ENCODE measurements at places on chromosomes 6 and 20. TPM values are rescaled to one million over a fixed set of nuclear protein-coding genes. Genes with fewer than 3 reads are reported as not detected.

- no peak for DNase-seq
Observed at GRCh38 chr6:108193131-108193530, 27.3 kb downstream of the NR2E1 start.

- no peak for DNase-seq
Observed at GRCh38 chr6:5684320-5685053, 322.2 kb downstream of the NRN1 start.

- DNase-seq, result no peak
Observed at GRCh38 chr20:56925831-56926170, 296.7 kb downstream of the TFAP2C start.

DNA sequence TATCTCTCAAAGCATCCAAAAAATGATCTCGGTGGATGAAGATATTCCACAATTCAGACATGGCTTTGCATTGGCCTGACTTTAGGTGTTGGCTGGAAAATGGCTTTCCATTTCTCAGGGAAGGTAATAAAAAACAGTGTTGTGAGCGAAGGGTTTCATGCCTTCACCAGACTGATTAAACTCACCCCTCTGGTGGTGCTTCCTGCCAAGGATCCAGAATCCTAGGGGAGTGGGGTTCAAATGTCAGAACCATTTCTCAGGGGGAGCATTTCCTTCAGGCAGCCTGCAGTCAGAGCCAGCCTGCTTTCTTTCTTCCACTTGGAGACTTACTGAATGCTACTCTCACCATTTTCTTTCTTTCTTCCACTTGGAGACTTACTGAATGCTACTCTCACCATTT is 45.7 kb upstream of the SMIM28 start:
- no peak for DNase-seq

- no peak for DNase-seq
Observed at GRCh38 chr6:3341467-3341866, 82.7 kb downstream of the PSMG4 start.

GRCh38 chr6:11093376-11093625 is 333 bp upstream of the SMIM13 start:
- no peak for DNase-seq

- DNase-seq, result no peak
Observed at GRCh38 chr6:39225543-39225942, 3.7 kb downstream of the KCNK5 start.

DNA sequence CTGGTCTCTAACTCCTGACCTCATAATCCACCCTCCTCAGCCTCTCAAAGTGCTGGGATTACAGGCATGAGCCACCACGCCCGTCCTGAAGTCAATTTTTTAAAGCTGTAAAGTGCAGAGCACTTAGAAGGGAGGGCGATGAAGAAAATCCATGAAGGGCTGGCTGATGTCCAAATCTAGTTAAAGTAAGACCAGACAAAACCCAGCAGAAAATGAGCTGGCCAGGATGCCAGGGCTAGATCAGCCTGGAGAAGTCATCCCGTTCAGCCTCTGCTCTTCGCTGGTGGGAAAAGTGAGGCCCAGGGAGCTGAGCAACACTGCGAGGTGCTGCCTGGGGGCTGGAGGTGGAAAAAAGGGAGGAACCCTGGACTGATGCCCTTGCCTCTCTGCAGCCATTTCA is 3.1 kb downstream of the BPIFB4 start:
- DNase-seq, result no peak

- no peak for DNase-seq
Observed at GRCh38 chr6:50330347-50330746, 280.6 kb upstream of the DEFB112 start.

DNA sequence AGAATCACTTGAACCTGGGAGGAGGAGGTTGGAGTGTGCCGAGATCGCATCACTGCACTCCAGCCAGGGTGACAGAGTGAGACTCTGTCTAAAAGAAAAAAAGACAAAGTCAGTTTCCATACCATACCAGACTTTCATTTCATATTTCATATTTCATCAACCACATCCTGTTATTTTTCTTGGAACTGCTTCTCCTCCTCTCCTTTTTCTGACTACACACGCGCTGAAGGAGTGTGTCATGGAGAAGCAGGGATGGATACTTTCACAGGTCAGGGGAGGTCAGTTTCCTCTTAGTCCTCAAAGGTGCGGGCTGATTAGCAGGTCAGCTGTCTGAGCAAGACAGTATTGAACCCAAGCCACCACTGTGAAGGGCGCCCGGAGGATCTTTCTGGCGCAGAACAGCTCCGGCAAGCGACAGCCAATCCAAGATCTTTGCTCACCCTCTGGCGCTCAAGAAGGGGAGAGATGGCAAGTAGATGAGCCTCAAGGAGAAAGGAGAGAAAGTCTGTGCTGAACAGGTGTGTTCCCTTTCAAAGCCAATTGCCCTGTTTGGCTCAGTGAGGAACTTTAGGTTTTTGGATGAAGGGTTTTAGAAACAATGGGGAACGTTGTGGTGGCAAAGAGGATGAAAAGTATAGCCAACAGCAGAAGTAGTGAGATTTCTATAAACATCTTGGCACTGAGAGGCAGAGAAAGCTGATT is 18.9 kb upstream of the SYNJ2 start:
- no peak for DNase-seq

GRCh38 chr6:148203970-148204369 is 138.7 kb upstream of the SASH1 start:
- peak; percentile 11 for DNase-seq

GRCh38 chr20:60822699-60823607 is 429.1 kb upstream of the CDH4 start:
- no peak for DNase-seq

DNA sequence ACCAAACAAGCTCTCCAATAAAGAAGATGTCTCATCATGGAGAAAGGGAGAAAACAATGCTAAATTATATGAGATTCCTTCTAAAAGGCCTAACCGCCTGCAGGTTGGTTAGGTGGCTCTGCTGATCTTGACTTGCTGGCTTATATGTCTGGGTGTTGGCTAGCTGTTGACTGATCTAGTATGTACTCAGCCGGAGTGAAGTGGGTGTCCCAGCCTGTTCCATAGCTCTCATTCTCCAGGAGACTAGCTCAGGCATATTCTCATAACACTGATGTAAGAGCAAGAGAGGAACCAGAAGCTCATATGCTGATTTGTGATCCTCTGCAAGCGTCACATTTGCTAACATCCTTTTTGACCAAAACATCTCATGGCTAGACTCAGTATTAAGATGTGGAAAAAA is 473.0 kb downstream of the BMP2 start:
- DNase-seq, result no peak

DNA sequence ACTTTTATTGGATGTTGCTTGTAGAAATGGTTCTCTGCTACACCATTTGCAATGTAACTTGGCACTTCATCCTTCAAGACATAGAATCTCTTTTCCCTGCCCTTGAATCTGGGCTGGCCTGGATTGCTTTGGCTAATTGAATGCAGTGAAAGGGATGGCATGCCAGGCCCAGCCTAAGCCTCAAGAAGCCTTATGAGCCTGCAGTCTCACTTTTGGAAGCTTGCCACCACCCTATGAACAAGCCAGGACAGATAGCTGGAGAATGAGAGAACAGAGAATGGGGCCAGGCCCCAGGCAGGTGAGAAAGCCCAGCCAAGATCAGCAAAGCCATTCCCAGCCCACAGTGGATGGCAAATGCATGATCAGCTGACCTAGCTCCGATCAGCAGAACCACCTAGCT is 350.7 kb upstream of the RNF24 start:
- DNase-seq, result no peak

GRCh38 chr20:24403406-24403805 is 66.0 kb upstream of the SYNDIG1 start:
- no peak for DNase-seq

DNA sequence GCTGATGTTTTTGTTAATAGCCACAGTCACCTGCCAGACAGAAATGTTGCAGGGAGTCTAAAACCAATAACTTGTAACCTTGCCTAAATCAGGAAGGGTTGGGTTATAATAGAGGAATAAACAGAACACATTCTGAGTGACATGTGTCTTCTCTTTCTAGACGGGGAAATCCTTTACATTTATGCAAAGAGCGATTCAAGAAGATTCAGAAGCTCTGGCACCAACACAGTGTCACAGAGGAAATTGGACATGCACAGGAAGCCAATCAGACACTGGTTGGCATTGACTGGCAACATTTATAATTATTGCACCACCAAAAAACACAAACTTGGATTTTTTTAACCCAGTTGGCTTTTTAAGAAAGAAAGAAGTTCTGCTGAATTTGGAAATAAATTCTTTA is 31.5 kb downstream of the PRPH2 start:
- DNase-seq, result no peak

GRCh38 chr6:44430326-44430725 is 42.8 kb downstream of the CDC5L start:
- no peak for DNase-seq

- no peak for DNase-seq
Observed at GRCh38 chr6:135226537-135226936, 45.4 kb downstream of the MYB start.

DNA sequence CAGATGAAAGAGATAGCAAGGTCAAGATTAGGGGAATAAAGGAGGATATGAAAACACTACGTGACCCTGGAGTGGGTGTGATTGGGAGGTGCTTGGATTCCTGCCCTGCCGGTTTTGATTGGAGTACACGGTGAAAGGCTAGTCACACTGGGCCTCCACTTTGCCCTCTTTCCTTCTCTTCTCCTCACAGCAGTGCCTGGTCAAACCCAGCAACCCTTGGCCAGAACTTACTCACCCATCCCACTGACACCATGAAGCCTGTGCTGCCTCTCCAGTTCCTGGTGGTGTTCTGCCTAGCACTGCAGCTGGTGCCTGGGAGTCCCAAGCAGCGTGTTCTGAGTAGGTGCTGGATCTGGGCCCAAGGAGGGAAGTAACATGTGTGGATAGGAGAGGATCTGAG is at the start of gene WFDC13:
Gene WFDC13, plus strand, starts transcription at position 166 of the 400 bp plus-strand sequence. Its CDS starts 86 bp downstream, at position 252.
- no peak for DNase-seq

DNA sequence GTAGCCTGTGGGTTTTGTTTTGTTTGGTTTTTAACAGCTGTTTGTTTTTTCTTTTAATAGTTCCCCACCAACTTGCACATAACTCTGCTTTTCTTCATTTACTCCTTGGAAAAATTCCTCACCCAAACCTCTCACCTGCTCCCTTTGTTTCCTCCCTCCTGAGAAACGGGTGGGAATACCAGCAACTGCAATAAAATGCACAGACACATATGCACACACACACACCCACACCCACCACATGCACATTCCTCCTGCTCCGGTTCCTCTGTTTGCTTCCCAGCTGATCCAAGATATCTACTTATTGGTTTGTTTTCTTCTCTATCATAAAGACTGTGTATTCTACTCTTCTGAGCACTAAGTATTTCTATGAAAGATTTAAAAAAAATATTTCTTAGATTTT is 161.1 kb upstream of the EPHA7 start:
- DNase-seq, result no peak

- DNase-seq, result peak; percentile 60
Observed at GRCh38 chr20:561437-562231, 18.0 kb upstream of the CSNK2A1 start.

- no peak for DNase-seq
Observed at GRCh38 chr6:8865451-8865850, 430.1 kb upstream of the SLC35B3 start.

DNA sequence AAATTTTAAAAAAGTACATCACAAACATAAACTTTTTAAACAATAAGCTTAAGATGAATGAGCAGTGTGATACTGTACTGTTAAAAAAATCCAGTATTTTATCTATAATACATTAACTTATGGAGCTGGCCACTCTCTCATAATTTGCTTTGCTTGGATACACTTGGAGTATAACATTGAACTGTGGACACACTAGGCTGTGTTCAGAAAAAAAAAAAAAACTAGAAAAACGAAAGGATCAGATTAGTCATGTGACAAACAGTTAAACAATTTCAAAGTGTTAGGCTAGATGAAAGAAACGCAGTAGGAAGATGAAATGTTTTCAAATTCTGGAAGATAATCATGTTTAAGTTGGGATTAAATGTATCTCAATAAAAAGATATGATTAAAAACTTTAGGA is 220.0 kb downstream of the GRIK2 start:
- DNase-seq, result no peak

DNA sequence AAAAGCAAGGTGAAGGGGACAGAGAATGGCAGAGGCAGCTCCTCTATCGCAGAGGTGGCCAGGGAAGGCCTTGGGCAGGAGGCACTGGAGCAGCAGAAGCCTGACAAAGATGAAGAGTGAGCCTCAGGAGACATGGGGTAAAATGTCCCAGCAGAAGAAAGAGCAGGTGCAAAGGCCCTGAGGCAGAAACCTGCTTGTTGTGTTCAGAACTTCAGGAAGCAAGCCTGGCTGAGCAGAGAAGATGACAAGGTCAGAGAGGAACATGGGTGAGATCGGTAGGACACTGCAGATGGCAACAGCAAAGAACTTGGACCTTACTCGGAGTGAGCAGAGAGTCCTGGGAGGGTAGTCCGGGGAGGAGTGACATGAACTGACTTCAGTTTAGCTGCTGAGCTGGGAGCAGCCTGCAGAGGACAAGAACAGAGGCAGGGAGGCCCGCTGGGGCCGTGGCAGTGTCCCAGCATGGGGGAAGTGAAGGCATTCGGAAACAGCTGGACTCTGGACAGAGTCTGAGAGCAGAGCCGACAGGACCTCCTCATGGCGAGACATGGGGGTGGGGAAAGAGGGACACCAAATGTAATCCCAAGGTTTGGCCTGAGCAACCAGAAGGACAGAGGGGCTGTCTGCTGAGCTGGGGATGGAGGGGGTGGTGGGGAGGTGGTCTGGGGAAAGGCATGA is 106.3 kb downstream of the PREX1 start:
- DNase-seq, result no peak

DNA sequence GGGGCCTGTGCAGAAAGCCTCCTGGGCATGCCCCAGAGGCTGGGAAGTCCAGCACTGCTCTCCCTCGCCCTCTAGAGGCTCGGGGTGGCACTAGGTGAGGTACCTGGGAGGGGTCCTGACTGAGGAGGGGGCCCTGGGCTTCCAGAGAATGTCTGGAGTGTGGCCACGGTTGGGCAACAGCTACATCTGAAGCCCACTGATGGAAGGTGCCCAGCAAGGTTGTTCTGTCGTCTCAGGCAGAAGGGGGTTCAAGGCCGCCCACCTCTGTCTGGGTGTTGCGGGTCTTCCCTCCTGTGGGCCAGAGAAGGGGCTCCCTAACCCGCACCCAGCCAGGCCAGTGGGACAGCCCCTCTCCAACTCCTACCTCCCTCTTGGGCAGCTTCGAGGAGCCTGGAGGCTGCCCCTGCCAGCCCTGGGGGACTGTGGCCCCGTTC is 11.4 kb upstream of the VEGFA start:
- no peak for DNase-seq

DNA sequence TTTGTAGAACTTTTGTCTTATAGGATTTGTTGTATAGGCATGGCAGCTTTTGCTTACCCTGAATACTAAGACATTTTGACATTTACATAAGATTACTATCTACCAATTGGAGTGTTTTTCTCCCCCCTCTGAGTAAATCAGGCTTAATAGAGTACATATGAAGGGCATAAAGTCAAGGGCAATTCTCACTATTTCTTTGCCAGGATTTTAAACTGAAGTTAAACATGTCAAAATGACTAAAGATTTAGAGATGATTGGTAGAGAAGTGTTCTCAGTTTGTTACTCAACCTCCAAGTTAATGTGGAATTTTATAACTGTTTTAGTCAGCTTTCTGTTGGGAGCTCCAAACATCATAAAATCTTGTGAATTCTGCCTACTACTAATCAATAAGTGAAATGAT is 157.8 kb downstream of the CDKAL1 start:
- no peak for DNase-seq

CYB5R4 gene
- 15.5 TPM for total RNA-seq

HIVEP1 gene
- 78.8 TPM for total RNA-seq

SLC17A1 gene
- total RNA-seq, result not detected

VNN1 gene
- not detected for total RNA-seq

MOXD1 gene
- total RNA-seq, result not detected

SRMS gene
- not detected for total RNA-seq

EDN1 gene
- total RNA-seq, result 1.1 TPM

SRSF12 gene
- total RNA-seq, result not detected

SLC2A10 gene
- not detected for total RNA-seq

FIG4 gene
- total RNA-seq, result 3.3 TPM

TMEM200A gene
- 0.34 TPM for total RNA-seq

SLC22A16 gene
- total RNA-seq, result not detected

MEP1A gene
- total RNA-seq, result not detected

All from CD4-positive, alpha-beta T cell (primary cell).